Epithelial cell of proximal tubule (primary cell): ENCODE measurements at places on chromosomes 2 and 18. TPM values are rescaled to one million over a fixed set of nuclear protein-coding genes. Genes with fewer than 3 reads are reported as not detected.

Gene CABLES1
- 6.1 and 19.7 TPM in 2 replicates for total RNA-seq

Gene SERPINB11
- not detected in 2 replicates for total RNA-seq

- no peak for DNase-seq
Measured at GRCh38 chr18:7596147-7596546, 29.0 kb downstream of the PTPRM start.

DNA sequence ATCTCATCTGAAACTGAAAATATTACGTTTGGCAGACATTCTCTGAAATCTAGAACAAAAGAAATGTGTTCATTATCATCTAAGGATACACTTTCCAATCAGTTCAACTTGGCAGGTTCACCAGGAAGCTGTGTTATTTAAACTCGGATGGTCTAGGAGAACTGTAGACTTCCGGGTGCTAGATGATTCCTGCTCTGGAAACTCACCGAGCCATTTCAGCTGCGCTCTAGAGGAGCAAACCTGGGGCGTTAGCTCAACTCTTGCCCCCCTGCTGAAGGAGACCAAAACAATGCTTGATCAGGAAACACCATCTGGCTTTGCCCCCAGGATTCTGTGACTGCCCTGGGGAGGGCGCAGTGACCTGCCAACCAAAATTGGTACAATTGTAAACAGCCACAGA lies 22.9 kb downstream of the MLPH start:
- no peak for DNase-seq

- DNase-seq = no peak
Measured at GRCh38 chr2:48779019-48779716, 23.6 kb upstream of the LHCGR start.

DNA sequence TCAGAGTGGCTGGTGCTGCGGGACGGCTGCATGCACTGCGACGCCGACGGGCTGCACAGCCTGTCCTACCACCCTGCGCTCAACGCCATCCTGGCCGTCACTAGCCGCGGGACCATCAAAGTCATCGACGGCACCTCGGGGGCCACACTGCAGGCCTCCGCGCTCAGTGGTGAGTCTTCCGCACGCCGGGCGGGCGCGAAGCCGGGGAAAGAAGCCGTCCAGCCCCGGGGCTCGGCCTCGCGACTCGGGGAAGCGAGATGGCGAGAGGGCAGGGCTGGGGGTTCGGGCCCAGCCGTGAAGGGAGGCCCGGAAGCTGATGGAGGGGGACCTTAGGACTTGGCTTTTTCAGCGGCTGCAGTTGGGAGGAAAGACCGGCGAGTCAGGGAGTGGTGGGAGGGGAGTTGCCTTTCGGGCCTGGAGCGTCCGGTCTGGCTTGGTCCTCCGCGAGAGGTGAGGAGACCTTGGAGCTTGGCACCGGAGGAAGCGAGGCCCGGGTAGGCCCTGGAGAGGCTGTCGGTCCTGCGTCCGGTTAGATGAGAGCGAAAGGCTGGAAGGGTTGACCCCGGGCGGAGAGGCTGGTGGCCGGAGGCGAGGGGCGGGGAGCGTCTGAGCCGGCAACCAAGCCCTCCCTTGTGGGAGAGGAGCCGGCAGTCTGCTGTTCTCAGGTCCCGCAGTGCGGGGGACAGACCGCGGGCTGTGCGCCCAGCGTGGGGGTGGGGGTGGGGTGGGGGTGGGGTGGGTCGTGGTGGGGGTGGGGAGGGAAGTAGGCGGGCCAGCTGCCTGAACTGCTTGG lies 691 bp downstream of the BIRC6 start:
- no peak for DNase-seq

GRCh38 chr18:76356666-76357065 lies 138.4 kb downstream of the ZNF516 start:
- no peak for DNase-seq

GRCh38 chr18:77321823-77322805 lies 72.5 kb downstream of the GALR1 start:
- no peak for DNase-seq

- no peak for DNase-seq
Measured at GRCh38 chr2:37707393-37707792, 36.0 kb upstream of the CDC42EP3 start.

- DNase-seq = no peak
Measured at GRCh38 chr2:109690822-109691541, 76.8 kb downstream of the SOWAHC start.

DNA sequence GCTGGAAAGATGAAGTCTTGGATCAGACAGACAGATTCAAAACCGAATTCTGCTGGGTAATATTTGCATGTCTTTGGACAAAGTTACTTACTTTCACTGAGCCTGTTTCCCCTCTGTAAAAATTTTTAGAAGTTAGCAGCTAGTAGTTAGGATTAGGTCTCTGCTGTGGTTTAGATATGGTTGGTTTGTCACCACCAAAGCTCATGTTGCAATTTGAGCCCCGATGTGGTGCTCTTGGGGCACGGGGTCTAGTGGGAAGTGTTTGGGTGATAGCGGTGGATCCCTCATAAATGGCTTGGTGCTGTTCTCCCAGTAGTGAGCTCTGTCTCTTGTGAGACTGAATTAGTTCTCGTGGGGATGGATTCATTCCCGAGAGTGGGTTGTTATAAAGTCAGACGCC lies 38.9 kb upstream of the PNO1 start:
- DNase-seq = no peak
